Glomerular endothelial cell (primary cell): ENCODE measurements at places on chromosomes 5 and 9. TPM values are rescaled to one million over a fixed set of nuclear protein-coding genes. Genes with fewer than 3 reads are reported as not detected.
A peak's percentile ranks its signal among the peaks of the same experiment; 100 is the strongest.

- DNase-seq, result no peak
Measured at GRCh38 chr5:13660072-13660471, 284.4 kb downstream of the DNAH5 start.

- no peak for DNase-seq
Measured at GRCh38 chr9:35754264-35754663, at the start of gene MSMP. Gene MSMP (minus strand): TSS chr9:35754276. CDS start chr9:35754129, 147 bp downstream.

The PTGES gene
- total RNA-seq, result 1.1 TPM in 1 of 2 replicates, not detected in the other

The ANKRD34B gene
- 0.05 and 0.06 TPM in 2 replicates for total RNA-seq

DNA sequence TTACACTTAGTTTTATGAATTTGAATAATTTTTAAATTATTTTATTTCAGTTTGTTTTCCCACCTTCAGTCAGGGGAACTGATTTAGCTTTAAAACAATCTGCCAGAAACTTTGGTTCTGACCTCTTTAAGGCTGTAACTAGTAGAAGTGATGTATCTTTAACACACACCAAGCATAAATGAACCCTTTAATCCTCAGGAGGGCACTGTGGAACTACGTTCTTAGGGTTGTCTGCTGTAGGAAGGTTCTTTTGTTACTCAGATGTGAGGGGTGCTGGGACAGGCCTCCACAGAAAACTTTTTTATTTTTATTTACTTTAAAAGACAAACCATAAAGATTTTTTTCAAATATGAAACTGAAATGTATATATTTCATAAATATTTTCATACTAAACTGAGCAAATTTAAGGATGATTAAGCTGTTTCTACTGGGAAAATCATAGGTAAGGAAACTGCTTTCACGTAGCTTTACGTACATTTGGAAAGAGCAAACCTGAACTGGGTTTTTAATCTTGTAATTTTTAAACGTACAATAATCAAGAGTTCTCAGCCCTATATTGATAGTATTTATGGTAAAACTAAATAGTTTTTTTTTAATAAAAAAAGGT lies 5.3 kb downstream of the KLF4 start:
- DNase-seq, result no peak

GRCh38 chr5:176959051-176959450 lies 47.5 kb downstream of the UIMC1 start:
- peak; percentile 22 for DNase-seq

GRCh38 chr5:35136386-35136785 lies 88.6 kb upstream of the AGXT2 start:
- no peak for DNase-seq

The TMEM252 gene
- not detected in 2 replicates for total RNA-seq

The SLC6A19 gene
- not detected in 2 replicates for total RNA-seq

DNA sequence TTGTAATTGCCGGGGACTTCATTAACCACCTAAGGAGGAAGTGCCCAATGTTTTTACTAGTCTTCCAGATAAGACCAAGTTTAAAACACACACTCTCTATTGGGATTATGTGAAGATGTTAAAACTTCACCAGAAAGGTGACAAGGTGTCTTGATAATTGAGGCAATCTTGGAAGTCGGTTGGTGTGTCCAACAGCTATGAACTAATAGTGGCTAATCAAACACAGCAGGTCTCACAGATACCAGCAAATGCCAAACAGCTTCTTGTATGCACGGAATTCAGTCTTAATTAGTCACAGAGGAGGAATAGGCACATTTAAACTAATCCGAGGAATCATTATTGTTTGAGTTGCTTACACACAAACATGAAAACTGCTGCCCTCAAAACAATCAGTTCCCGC lies 214.5 kb downstream of the SEC61B start:
- DNase-seq, result no peak

GRCh38 chr5:138752341-138752950 lies 779 bp upstream of the CTNNA1 start:
- no peak for DNase-seq

DNA sequence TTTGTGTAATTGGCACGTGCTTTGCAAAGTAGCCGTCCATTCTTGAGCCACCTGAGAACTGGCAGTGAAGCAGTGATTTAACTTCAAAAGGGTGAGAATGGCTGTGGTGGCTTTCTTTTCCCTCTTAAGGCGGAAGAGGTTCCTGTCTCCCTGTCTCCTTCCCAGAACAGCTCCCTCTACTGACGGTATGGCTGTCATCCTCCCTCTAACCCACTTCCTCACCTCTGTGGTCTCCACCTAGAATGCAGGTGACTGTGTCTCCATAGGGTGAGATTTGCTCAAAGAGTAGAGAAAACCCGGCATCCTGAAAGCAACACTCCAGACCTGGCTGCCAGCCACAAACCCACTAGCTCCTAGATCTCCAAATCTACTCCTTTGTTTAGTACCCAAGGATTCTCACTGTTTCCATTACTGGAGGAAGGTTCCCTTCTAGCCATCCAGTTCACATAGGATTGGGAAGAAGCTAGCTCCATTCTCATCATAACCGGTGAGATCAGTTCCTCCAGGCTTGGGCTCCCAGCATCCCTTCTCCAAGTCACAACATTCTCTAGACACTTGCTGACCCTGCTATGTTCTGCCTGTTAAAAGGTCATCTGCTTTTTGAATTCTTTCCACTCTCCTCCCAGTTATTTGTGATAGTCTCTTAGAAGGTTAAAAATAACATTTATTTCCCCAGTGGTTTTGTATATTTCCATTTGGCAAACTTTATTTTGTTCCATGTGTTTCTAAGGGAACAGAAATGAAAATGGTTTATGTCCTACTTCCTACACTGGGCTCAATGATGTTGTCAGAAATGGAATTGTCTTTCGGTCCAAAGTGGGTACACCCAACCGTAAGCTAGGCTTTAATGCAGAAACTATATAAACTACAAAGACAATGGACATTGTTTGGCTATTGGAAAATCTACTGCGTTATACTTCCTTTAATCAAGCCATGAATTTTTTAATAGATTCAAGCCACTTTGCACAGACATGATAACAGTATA lies 269.4 kb downstream of the CWC27 start:
- DNase-seq, result no peak

- no peak for DNase-seq
Measured at GRCh38 chr9:90838098-90838497, 36.5 kb downstream of the SYK start.

DNA sequence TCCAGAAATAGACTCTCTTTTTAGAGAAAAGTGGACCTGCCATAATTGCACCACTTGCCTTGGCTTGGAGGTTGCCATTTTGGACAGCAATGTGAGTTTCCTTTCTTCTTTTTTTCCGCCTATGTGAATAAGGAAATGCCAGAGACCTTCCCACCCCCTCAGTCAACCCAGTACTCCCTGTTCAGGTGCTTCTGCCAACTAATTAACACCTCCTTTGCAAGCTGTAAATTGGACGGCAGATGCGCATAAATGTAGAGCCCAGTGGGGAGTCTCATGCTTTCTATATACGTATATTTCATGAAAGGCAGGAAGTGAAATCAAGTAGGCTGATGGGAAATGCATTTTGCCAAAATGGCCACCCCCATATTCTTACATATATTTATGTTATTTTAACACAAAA lies 269.8 kb upstream of the RFX3 start:
- no peak for DNase-seq

- DNase-seq, result no peak
Measured at GRCh38 chr9:91159664-91160121, 202.0 kb downstream of the AUH start.
